Left forelimb (tissue), 1 donor: ENCODE measurements at places on chromosomes 5 and 9.

DNA sequence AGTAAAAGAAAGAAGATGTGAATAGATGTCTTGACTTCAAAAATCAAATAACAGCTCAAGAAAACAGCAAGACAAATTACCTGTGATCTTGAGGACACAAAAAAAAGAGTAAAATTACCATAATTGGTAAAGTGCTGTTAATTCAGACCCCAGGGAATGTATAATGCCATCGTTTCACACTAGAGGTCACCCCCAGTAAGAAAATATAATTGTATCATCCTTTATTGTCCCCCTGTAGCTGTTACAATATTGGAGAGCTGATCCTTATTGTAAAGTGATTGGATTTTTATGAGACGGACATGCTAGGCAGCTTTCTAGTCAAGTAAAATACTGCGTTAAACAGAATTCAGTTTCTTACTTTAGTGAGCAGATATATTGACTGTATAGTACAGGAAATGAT is 377.0 kb downstream of the TLE1 start:
- DNase-seq = no peak

DNA sequence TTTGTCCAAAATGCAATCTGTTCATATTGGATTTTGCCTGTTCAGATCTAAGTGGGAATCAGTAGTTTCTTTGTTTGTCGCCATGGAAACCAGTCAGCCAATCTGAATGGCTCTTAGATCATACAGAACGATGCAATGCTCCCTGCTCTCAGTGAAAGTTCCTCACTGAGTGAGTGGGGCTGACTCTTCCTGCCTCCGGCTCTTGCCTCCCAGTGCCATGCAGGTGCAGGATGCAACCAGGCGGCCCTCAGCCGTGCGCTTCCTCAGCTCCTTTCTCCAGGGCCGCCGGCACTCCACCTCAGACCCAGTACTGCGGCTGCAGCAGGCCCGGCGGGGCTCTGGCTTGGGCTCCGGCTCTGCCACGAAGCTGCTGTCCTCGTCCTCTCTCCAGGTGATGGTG is at the start of gene PTPDC1:
Gene PTPDC1, plus strand, starts transcription at position 151 of the 400 bp plus-strand sequence. Its CDS starts 67 bp downstream, at position 218.
- no peak for DNase-seq

DNA sequence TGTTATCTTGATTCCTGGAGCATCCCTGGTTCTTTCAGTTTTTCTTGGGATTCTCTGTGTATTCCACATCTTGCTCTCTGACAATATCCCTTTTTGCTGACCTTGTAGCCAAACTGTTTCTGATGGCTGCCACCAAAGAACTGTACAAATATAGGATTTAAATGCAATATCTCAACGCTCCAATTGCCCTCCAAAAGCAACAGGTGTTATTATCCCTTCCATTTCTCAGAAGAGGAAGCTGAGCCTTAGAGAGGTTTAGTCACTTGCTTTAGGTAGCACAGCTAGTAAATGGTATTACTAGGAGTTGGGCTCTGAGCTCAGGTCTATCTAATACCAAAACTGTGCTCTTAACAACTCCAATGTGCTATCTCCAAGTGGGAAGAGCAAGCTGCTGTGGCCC is 24.2 kb upstream of the HAND1 start:
- no peak for DNase-seq

DNA sequence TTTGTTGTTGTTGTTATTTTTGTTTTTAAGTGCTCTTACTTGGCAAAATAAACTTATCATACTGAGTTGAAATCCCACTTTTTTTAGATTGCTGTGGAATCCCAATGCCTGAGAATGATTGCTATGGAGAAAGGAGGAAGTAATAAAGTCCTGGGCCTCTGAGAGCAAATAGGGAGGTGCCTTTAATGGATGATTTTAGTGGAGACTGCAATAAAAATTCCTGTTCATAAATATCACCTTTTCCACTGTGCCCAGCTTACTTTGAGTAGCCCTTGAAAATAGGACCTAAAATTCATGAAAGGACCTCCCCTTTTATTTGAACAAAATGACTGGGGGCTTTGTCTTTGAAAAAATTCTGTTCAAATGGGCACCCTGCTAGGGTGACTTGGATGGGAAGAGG is 21.8 kb upstream of the ANKH start:
- DNase-seq = no peak

DNA sequence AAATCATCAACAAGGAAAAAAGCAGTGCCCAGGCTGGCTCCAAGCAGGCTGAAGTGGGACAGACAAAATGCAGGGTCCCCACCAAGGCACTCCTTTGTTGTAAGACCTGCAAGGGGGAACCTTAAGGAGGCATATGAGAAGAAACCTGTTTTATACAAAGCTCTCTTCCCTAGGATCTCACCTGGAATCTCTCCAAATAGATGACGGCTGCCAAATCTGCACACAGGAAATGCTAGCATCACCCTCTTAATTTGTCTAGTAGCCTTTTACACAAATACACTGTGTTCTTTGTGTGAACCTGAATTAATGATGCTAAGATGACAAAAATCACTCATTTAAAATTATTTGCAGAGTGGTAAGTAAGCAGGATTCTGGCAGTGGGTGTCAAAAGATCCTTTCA is 280.2 kb downstream of the SPOCK1 start:
- DNase-seq = no peak

DNA sequence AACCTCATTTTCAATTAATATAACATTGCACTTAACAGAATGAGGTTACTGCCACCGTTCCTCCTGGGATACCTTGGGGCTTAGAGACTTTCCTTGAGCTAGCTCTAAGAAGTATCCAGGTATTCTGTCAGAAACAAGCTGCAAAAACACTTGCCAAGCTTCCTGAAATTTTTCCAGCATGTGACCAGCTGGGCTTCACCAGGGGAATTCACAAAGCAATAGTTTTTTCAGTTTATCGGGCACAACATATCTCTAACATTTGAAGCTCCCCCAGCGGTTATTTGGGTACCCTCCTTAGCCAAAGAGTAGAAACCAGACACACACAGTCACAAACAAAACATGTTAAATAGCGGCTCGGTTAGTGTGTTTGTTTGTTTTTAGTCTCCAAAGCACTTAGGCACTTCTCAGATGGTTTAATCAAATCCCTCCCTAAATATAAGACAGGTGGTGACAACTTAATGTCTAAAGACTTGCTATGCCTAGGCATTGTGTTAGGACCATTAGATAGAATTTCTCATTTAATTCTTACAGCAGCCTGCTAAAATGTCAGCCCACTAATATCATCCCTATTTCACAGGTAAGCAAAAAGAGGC is 278.2 kb downstream of the GLIS3 start:
- DNase-seq = no peak

DNA sequence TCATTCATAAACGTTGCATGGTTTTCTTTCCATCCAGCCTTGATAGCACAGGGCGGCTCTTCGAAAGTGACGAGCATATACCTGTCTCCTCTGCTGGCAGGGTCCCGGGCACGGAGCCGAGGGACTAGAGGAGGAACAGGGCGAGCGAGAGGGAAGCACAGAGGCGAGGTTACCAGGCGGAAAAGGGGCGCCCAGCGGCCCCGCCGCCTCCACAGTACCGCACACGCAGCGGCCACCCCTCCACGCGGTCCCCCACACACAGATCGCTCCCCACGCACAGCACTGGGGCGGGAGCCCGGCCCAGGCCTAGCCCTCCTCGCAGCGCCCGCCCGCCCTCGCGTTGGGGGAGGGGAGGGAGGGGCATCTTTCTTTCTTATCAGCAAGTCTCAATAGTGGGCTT is 296.6 kb upstream of the DAB2 start:
- no peak for DNase-seq

GRCh38 chr9:24258626-24259025 is 287.1 kb downstream of the IZUMO3 start:
- DNase-seq = no peak

- DNase-seq = no peak
Observed at GRCh38 chr5:177357459-177358351, at the start of gene RGS14. RGS14 (plus strand) TSS chr5:177357924; CDS start chr5:177358025, 101 bp downstream.

GRCh38 chr5:170886210-170886894 is 24.5 kb downstream of the RANBP17 start:
- no peak for DNase-seq

GRCh38 chr9:122106576-122106975 is 13.5 kb upstream of the TTLL11 start:
- DNase-seq = no peak

- no peak for DNase-seq
Observed at GRCh38 chr5:173535166-173535975, 81.1 kb downstream of the BOD1 start.

DNA sequence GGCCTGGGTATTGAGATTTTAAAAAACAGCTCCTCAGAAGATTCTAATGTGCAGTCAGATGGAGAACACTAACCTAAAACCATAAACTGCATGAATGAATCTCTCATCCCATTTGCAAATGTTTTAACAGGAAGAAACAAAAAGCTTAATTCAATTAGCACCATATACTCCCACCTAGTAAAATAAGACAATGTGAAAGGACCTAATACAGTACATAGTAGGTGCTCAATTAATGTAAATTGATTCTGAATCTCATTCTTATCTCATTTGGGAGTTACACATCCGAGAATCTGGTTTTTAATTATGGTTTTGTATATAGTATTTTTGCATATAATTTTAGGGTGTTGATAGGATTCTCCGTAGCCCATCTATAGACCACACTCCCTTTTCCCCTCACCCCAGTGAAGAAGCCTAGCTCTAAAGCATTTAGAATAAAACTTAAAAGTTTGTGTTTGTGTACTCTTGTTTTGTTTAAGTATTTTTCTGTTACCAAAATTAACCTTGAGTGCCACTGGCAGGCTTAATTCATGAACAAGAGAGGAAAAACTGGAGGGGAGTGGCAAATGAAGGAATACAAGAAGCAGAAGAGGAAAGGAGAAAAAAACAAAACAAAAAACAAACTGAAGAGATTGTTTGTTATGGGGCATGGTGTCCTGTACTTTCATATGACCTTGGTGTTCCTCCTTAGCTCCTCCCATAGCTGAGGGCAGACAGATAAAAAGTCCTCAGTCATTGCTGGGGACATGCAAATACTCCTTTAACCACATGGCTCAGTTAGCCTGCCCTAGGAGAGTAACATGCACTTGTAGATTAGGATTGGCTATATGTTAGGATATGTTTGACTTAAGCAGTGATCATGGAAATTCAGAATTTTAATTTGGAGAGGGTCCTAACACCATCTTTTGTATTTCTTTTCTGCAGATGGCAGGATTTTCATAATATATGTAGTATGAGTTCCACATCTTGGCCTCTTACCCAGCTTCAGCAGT is 1.2 kb downstream of the RNF14 start:
- DNase-seq = no peak

DNA sequence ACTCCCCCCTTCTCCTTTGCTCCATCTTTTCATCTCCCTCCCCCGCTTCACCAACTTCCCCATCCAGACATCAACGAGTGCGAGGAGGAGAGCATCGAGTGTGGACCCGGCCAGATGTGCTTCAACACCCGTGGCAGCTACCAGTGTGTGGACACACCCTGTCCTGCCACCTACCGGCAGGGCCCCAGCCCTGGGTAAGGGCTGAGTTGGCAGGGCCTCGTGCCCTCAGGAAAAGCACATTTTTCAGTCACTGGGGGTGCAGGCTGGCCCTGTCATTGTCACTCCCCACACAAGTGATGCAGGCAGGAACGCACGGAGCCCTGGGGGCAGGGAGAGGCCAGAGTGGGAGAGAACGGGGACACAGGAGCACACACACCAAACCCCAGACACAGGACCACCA is 12.4 kb upstream of the ASS1 start:
- DNase-seq = no peak

- DNase-seq = no peak
Observed at GRCh38 chr9:34797367-34797766, 87.4 kb upstream of the CCL21 start.

GRCh38 chr5:63262185-63262981 is 683.8 kb downstream of the LRRC70 start:
- DNase-seq = no peak

- no peak for DNase-seq
Observed at GRCh38 chr9:89363311-89363670, 45.0 kb downstream of the SECISBP2 start.

GRCh38 chr5:23994581-23995370 is 487.4 kb downstream of the PRDM9 start:
- no peak for DNase-seq

DNA sequence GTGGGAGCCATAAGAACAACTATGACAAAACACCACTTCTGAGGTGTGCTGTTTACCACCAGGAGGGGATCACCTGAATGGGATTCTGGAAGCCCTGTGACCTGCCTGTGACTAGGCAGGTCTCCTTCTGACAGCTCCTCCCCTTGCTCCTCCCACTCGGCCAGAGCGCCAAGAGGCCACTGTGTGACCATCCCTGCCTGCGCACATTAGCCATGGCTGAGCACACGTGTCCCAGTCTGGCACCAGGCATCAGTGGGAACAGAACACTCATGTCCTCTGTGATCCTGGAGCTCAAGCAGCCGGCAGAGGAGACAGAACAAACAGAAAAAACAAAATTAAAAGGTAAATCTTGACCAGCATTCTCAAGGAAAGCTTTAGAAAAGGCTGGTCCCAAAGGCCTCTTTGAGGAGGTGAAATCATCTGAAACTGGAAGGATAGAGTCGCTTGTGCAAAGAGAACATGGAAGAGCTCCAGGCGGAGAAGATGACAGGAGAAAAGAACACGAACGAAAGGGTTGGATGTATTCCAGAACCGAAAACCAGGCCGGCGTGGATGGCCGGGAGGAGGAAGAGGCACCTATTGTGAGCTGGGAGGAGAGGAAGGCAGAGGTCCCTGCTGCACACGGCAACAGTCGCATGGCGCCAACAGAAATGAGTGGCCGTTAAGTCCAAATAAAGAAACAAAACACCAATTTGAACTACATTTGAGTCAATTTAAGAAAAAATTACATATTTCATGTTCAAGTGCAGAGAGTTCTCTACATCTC is 5.1 kb downstream of the MED10 start:
- DNase-seq = peak; percentile 8
